ENCODE measurements at places on chromosomes 13 and 19. TPM values are rescaled to one million over a fixed set of nuclear protein-coding genes. Genes with fewer than 3 reads are reported as not detected.

Gene PRKCG
- total RNA-seq = 0.28 TPM

Gene POU2F2
- 17.0 TPM for total RNA-seq

Gene ZNF541
- 1.5 TPM for total RNA-seq

Gene PSG6
- not detected for total RNA-seq

Gene LILRA1
- total RNA-seq = not detected

GRCh38 chr13:29165216-29165615 lies 345.1 kb downstream of the MTUS2 start:
- no peak for DNase-seq

DNA sequence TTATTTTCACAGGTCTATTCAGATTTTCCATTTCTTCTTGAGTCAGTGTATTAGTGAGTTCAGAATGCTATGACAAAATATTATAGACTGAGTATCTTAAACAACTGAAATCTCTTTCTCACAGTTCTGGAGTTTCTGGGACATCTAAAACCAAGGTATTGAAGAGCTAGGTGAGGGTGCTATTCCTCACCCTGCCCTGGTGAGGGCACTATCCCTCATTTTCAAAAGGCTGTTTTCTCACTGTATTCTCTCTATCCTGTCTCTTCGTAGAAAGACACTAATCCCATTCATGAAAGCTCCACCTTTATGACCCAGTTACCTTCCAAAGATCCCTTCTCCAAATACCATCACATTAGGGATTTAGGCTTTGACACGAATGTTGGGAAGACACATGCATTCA lies 1617.1 kb downstream of the PCDH9 start:
- DNase-seq = no peak

GRCh38 chr13:106337096-106337850 lies 198.2 kb downstream of the EFNB2 start:
- DNase-seq = no peak

GRCh38 chr19:55216461-55217198 lies 7.3 kb upstream of the PTPRH start:
- DNase-seq = peak; percentile 30

- DNase-seq = peak; percentile 77
Measured at GRCh38 chr19:29680447-29680846, 15.2 kb downstream of the PLEKHF1 start.

DNA sequence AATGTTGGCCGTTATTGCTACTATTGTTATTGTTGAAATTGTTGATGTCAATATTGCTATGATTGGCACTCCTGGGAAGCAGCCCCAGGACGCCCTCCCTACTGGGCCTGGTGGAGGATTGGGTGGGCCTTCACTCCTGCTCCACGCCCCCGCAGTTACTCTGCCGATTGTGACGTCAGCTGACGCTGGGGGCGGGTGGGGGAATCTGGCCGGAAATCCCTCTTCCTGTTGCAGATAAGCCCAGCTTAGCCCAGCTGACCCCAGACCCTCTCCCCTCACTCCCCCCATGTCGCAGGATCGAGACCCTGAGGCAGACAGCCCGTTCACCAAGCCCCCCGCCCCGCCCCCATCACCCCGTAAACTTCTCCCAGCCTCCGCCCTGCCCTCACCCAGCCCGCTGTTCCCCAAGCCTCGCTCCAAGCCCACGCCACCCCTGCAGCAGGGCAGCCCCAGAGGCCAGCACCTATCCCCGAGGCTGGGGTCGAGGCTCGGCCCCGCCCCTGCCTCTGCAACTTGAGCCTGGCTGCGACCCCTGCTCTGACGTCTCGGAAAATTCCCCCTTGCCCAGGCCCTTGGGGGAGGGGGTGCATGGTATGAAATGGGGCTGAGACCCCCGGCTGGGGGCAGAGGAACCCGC lies at the start of gene ETV2:
ETV2 (plus strand) TSS at position 231 of the 637 bp plus-strand sequence. CDS start 716 bp downstream, outside the sequence.
- peak; percentile 64 for DNase-seq

GRCh38 chr13:75416327-75417011 lies 65.5 kb downstream of the TBC1D4 start:
- DNase-seq = no peak

DNA sequence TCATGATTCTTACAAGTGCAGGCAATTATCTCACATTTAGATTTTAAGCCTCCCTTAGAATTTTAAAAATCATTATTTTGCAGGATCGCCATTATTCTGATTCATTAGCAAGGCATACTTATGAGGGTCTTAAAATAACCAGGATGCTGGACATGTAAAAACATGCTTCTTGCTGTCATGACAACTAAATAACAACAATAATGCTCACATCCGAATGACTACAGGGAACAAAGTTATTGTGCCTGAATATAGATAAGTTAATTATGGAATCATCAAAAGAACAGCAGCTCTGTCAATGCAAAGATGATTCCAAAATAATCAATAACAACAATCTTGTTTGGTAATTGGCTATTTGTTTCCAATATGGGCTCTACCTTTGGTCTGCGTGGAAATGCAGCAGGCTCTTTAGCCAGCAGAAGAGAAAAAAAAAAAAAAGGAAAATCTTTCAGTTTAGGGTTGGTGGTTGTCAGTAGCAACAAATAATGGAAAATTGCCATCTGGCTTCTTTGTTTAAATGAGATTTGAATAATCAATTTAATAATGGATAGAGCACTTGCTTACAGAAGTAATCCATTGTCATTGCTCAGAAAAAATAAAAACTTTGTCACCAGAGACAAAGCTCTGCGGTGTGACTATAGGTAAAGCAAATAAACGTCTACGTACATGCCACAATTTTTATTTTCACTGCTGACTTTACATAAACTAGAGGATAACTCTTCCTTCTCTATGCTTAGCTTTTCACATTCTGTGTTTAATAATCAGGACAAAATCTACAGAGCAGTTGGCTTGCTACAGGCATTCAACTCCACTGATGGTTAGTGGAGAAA lies 468.9 kb upstream of the TSHZ3 start:
- DNase-seq = no peak

DNA sequence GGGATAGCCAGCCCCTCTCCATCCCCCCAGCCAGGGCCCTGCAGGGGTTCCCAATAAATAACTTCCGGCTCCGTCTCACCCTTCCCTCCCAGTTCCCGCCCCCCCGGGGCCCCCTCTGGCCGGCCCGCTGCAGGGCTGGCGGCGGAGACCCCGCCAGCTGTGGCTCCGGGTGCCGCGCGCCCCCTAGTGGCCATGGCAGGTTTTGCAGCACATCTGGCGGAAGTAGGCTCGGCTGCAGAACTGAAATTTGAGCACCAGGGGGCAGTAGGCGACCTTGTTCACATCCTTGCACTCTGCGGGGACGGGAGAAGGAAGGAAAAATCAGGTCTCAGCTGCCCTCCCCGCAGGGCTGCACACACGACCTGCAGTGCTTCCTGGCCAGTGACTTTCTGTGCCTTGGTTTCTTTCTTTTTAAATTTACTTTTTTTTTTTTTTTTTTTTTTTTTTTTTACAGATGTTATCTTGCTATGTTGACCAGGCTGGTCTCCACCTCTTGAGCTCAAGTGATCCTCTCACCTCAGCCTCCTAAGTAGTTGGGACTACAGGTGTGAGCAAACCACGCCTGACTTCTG lies 3.6 kb upstream of the MYO1F start:
- peak; percentile 96 for DNase-seq

GRCh38 chr13:19345916-19346422 lies 164.3 kb upstream of the TUBA3C start:
- no peak for DNase-seq

DNA sequence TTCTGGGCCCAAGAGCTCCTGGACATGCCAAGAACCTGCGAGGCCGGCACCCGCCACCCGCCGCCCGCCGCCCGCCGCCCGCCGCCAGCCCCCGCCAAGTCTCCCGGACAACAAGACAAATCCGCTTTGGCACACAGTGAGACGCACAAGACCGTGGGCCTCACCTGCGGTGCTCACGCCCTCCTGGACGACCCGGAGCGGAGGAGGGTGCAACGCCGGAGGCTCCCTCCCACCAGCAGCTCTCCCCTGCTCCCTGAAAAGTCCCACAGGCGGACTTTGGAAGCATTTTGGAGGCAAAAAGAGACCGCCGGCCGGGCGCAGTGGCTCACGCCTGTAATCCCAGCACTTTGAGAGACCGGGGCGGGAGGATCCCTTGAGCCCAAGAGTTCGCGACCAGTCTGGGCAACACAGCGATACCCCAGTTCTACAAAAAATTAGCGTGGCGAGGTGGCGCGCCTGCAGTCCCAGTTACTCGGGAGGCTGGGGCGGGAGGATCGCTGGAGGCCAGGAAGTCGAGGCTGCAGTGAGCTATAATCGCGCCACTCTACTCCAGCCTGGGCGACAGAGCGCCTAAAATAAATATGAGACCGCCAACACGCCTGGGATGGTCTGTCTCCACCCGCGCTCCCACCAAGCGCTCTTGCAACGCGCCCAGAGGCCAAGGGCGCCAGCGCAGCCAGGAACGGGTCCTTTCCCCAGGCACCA lies 783 bp downstream of the RHPN2 start:
- no peak for DNase-seq
